D721Med (cell line): ENCODE measurements at places on chromosomes 1 and 21.

GRCh38 chr1:247357052-247357780 lies 25.5 kb upstream of the ZNF496 start:
- no peak for DNase-seq

DNA sequence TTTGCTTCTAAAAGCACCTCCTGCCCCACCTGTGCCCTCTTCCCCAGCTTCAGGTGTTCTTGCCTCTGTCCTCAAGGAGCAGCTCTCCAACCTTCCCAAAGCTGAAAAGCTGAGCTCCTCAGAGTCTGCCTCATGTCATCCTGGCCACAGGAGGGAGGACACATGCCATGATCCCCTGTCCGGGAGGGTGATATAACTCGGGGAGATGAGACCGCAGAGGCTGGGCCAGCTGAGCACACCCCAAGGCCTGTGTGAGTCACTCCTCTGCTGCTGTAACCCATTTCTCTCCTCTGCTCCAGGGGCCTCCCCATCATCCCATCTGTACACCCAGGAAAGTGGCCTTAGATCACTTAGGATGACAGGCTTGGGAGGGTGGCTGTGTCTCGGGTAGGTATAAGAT lies 49.8 kb downstream of the EPHB2 start:
- DNase-seq = no peak

DNA sequence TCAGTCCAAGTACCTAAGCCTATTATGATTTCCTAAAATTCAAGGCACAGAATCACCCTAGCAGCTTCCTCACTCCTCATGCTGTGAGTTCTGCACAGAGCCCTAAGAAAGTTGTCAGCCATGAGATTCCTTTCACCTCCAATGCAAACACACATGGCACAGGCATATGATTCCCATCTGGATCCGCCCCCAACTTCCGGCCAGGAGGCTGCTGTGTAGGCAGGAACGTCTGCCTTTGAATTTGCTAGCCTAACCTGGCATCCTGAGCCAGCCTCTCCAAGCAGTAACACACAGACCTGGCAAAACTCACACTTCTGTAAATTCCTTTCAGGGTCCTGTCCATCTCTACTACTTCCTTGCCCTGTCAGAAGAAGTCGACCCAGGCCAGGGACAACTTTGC lies 521.1 kb upstream of the BEND5 start:
- DNase-seq = no peak

GRCh38 chr1:160206421-160207117 lies 1.4 kb downstream of the PEA15 start:
- DNase-seq = no peak

DNA sequence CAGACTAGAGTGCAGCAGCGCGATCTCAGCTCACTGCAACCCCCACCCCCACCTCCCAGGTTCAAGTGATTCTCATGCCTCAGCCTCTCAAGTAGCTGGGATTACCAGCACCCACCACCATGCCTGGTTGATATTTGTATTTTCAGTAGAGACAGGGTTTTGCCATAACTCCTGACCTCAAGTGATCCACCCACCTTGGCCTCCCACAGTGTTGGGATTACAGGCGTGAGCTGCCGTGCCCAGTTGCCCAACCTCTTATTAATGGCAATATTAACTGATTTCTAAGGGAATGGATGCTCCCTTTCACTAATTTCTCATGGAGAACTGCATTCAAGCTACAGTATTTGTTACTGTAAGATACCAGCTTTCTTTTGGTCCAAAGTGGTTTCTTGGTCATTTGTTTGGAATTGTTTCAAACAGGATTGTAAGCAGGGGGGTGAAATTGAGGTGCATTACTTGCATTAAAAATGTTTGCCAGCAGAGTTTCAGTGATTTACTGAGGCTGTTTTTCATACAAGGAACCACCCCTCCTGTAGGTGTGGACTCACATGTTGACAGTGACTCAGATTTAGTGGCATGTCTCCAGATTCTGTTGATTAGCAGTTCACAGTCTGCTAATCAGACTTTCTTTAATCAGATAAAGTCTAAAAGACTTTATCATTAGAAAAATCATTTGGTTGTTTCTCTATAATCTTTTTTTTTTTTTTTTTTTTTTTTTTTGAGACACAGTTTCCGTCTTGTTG lies 3.9 kb upstream of the TGFBR3 start:
- no peak for DNase-seq

GRCh38 chr1:221873673-221874072 lies 131.8 kb upstream of the DUSP10 start:
- DNase-seq = no peak

- DNase-seq = no peak
These were observed 509 bp downstream of the ADAMTS4 start for GRCh38 chr1:161198194-161198896.

DNA sequence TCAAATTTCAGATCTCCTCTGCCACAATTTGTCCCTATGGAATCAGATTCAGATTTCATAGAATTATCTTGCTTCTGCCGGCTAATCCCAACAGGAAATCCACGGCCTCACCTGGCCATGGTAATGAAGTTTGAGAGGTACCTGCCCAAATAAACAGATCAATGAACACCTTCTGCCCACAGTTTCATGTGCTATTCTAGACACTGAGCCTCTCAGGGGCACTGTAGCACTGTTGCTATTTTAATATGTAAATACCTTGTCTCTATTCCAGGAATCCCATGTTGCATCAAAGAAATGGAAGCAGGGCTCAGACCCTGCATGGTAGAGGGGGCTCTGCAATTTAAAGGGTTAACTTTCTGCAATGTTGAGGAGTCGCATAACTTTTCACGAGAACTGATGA lies 593.1 kb downstream of the PTBP2 start:
- no peak for DNase-seq

DNA sequence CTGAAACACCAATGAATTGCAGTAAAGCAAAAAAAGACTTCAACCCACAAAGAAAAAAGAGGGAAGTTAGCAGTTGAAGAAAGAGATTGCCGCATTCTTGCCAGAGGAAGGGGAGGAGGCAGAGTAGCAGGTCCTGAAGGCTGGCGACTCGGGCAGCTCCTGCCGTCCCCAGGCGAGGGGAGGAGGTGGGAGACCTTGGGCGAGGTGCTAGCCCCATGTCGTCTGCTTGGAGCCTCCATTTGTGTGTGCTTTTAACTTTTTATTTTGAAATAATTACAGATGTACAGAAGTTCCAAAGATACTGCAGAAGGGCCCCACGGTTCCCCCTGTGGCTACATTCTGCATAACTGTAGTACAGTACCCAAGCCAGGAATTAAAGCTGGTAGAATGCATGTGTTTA lies 6.7 kb downstream of the TRPM2 start:
- no peak for DNase-seq

DNA sequence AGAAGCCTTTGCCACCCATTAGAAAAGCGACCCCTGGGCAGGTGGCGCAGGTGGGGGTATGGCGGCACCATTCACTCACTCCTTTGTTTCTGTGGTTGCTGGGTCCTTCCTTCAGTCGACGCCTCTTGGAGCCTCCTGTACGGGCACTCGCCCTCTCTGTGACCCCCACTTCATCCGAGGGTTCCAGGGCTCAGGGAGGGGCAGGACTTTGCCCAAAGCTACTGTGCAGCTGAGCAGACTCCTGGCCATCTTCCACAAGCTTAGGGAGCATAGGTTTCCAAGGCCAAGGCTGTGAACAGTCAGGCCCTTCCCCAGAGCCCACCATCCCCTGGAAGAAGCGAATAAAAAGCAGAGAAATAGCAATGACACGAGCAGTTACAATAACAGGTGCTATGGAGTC lies 190.7 kb upstream of the ARHGEF16 start:
- no peak for DNase-seq

DNA sequence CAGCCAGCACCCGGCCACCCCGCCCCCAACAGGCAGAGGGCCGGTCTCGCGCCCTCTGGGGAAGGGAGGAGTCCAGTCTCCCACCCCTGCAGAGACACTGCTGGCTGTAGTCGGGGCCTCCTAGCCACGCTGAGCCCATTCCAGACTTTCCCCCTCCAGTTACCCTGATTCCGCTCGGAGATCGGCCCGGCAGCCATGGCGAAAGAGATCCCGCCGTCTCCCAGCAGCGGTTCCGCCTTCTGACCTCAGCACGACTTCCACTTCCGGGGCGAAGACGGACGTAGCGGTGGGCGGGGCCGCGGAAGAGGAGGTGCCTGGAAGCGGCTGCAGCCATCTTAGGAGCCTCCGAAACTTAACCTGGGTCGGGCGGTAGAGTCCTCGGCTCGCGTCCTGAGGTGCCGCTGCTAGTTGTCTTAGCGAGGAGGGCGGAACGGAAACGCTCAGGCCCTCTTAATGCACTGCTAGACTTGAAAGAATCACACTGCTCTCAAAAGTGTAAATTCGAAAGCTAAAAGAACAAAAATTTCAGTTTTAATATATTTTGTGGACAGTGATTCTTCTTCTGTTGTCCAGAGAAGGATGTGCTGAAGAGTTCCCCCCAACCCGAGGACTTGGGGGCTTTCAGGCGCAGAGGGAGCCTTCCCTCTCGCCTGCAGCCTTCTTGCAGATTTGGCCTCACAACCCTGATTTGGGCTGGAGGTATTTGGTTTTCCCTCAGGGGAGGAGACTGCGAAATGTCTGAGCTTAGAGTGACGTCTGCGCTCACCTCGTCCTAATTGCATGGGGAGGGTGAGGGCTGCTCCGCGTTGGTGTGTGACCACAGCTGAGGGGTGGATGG lies at the start of gene SF3B4:
TSS of gene SF3B4 (minus strand) at position 241 of the 838 bp plus-strand sequence. CDS start at position 197, 44 bp downstream.
- peak; percentile 69 for DNase-seq

- DNase-seq = no peak
These were observed 64.8 kb downstream of the SYF2 start for GRCh38 chr1:25167269-25168192.

GRCh38 chr1:101379950-101380349 lies 143.1 kb downstream of the S1PR1 start:
- no peak for DNase-seq

- no peak for DNase-seq
These were observed 139.1 kb downstream of the DUSP10 start for GRCh38 chr1:221602830-221603229.

GRCh38 chr1:89746424-89747149 lies 74.2 kb upstream of the LRRC8D start:
- DNase-seq = no peak

DNA sequence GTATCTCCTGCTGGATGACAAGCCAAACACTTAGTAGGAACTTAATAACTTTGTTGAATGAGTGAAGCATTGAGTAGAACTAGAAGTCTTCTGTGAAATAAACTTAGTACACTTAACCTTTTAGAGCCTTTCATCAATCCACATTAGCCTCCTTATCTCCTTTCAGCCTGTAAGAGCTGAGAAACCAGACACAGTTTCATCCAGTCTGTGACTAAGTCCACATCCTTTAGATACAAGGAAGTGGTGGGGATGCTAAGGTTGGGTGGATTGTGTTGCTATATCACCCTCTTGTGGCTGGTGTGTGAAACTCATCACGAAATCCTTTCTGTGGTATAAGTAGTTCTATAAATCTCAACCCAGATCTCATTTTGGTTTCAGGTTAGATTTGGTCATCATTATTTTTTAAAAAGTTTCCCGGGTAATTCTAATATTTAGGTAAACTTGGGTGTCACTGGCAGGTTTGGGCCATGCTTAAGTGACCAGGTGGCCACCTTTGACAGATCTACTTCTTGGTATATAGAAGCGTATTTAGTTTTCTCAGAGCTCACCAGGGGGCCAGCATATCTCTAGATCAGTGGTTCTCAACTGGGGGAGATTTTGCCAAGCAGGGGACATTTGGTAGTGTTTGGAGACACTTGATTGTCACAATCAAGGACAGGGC lies 27.8 kb upstream of the CD84 start:
- DNase-seq = no peak
